ENCODE measurements at places on chromosomes 2 and 18.

- DNase-seq = no peak
These were observed 603.3 kb upstream of the POU3F3 start for GRCh38 chr2:104250635-104251034.

DNA sequence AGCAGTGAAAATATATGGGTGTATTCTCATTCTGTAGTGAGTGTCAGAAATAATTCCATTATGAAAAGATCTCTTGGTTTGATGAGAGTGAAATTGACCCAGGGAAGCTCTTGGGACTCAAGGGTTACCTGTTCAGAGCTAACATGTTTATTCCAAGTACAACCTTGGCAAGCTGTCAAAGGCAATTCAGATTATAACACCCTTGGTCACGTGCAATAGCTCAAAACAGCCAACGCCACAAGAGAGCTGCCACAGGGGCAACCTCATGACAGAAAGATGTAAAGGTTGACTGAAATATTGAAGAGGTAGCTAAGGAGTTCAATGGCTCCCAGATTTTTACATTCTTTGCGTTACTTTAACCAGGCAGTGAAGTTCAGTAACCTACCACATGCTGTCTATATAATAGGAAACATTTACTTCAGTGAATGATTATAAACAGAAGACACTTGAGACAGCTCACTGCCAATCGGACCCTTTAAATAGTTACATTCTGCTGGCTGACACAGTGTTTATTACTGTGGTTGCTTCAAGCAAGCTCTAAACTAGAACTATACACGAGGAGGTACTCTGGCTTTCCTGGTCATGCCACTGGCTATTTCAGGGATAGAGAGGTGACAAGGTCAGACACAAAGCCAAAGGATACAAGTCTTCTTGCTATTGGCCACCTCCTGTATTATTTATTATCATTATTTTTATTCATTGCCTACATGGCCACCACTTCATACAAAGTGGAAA is 187.3 kb downstream of the PID1 start:
- DNase-seq = no peak

- peak; percentile 89 for DNase-seq
These were observed 64.7 kb downstream of the LRRFIP1 start for GRCh38 chr2:237691908-237692600.

DNA sequence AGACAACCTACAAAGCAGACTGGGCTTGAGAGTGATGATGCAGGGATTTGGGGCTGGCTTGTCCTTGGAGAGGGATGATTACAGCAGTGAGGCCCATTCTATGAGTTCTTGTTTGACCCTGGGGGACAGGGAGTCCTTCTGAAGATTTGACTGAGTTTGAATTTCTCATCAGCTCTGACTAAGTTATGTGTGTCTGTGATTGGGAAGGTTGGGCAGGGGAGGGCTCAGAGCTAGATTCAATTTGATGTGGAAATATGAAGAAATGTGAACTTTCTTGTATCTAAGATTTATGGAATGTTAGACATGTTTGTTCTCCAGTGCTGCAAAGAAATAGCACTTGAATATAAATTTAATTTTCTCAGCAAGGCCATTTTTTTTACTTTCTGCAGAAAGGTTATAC is 19.9 kb upstream of the IL1R2 start:
- no peak for DNase-seq

DNA sequence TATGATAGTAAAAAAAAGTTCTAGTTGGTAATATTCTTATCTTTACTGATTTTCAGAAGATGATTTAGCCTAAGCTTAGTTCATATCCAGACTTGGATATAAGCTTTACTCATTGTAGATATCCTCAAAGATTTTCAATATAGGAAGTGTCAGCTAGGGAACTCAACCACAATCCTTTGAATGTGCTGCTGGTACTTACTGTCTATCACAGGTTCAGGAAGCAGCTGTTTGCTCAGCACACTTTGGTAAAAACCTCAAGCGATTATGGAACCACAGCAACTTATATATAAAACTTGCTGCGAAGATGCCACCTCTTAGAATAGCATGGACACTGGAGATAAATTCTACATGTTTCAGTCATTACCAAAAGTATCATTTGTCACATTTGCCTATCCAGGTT is 60.1 kb upstream of the TNFRSF11A start:
- no peak for DNase-seq

- no peak for DNase-seq
These were observed 173.8 kb upstream of the SALL3 start for GRCh38 chr18:78805840-78806239.

GRCh38 chr2:60855989-60856669 is 25.2 kb upstream of the REL start:
- DNase-seq = no peak

DNA sequence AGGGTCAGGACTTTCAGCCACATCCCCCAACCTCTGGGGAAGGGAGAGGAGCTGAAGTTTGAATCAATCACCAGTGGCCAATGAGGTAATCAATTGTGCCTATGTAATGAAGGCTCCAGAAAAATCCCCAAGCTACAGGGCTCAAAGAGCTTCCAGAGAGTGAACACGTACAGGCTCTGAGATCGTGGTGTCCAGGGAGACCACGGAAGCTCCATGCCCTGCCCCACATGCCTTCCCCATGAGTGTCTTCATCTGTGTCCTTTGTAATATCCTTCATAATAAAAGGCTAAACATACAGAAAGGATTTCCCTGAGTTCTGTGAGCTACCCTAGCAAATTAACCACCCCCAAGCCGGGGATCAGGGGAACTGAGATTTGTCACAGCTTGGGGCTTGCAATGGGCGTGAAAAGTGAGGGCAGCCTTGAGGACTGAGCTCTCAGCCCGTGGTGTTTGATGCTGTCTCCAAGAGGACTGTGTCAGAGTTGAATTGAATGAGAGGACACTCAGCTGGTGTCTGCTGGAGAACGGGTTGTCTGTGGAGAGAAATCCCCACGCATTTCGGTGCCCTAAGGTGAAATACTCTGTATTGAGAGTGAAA is 25.5 kb upstream of the TUBB6 start:
- no peak for DNase-seq

GRCh38 chr2:39145906-39146421 is 25.1 kb upstream of the SOS1 start:
- no peak for DNase-seq

- DNase-seq = no peak
These were observed 230.8 kb upstream of the LINC00305 start for GRCh38 chr18:64379662-64380061.

DNA sequence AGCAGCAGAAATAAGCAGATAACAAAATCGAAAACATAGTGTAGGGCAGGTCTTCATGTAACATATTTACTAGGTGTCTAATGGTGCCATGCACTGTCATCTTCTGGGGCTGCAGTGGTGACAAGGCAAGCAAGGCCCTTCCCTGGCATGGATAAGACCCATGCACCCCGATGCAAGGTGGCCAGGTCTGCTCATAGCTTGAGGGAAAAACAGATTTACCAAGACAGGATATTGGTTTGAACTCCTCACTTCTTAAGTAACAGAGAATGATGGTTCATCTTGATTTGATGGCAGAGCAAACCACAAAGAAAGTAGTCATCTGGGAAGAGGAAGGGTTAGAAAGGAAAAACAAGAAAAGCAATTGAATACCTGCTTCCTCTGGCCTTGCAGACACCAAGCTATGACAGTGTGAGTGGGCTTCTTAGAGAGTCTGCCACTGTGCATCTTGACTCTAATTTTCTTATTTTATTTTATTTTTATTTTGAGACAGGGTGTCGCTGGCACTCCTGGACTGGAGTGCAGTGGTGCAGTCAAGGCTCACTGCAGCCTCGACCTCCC is 35.8 kb upstream of the EML6 start:
- DNase-seq = no peak

DNA sequence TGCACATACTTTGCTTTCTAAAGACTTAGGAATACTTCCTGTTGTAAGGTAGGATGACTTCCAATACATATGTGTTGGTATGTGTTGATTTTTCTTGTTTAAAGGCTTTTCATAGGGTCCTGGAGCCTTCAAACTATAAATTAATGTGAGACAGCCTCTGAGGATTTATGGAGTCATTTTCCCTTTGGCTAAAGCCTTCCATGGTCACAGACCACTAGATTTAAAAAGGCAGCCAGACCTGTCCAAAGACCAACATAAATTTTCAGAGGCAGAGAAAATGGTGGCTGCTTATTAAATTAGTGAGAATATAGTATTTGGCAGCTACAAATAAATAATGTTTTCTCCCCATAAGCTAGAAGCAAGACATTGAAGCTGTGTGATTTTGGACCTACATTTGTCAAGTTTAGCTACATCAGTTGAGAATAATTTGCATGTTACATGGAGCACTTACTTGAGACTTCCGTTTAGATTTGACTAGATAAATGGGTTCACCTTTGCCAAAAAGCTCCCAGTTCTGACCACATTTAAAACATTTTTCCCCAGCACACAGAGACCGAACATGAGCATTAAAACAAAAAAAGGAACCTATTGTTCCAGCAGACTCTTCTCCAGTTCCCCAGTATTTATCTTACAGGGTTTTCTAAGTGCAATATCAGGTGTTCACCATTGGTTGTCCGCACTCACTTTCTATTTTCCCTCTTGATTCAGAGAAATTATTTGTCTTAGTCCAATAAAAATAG is 402.9 kb downstream of the PARD3B start:
- DNase-seq = no peak

GRCh38 chr18:63140997-63141777 is 178.4 kb downstream of the BCL2 start:
- no peak for DNase-seq

DNA sequence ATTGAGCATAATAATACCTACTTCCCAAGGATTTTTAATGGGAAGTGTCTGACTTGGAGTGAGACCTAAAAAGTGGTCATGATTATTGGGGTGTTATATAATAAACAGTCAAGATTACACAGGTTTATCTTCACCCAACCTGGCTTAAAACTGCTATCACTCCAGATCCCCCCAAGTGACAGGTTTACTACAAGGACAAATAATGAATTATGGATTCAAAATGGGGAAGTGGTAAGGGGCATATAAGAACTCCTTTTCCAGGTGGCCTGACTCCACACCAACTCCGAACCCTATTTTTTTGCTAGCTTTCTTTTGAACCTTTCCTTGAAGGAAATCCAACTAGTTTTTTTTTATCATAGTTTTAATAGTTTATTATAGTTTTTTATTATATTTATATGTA is 663.0 kb upstream of the FANCL start:
- DNase-seq = no peak

DNA sequence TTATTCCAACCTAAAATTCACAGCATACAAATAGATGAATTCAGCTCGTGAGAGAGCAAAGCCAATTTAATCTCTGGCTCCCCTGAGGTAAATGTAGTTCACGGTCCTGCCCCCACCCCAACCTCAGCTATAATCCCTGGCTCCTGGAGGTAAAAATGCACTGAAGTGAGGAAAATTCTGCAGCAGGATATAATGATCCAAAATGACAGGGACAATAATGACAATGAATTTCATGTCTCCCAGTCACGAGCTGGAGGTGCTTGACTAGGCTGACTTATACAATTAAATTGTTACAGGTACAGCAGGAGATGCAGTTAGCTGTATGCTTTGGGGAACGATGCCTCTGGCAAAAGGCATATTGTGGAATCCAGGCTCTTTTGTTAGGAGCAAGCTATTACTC is 82.0 kb downstream of the GPD2 start:
- no peak for DNase-seq

DNA sequence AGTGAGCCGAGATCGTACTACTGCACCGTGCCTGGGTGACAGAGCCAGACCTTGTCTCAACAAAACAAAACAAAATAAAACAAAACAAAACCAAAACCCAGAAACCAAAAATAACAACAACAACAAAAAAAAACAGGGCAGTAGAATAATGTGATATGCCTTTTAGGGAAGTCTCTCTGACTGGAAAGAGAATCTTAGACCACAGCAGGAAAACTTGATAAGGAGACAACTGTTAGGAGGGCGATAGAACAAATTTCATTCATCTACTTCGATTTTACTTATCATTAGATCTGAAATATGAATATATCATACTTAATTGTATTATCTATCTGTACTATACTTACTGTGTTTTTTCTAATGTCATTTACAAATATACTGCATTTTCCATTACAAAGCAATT is 109.0 kb upstream of the CNTNAP5 start:
- no peak for DNase-seq

DNA sequence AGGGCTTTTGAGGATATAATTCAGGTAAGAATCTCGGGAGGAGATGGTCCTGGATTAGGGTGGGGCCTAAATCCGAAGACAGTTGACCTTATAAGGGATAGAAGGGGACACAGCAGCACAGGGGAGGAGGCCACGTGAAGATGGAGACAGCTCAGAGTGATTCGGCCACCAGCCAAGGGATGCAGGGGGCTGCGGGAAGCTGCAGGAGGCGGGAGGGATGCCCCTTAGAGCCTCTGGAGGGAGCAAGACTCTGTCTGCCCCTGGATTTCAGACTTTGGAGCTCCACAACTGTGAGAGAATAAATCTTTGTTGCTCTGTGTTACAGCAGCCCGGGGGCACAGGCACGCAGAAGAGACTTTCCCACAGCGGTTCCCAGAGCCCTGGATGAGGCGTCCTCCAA is 143.7 kb downstream of the ASB1 start:
- no peak for DNase-seq

- DNase-seq = no peak
These were observed 88.8 kb downstream of the STK39 start for GRCh38 chr2:168158586-168158985.

- DNase-seq = no peak
These were observed 9.0 kb downstream of the OBSL1 start for GRCh38 chr2:219562049-219563020.

DNA sequence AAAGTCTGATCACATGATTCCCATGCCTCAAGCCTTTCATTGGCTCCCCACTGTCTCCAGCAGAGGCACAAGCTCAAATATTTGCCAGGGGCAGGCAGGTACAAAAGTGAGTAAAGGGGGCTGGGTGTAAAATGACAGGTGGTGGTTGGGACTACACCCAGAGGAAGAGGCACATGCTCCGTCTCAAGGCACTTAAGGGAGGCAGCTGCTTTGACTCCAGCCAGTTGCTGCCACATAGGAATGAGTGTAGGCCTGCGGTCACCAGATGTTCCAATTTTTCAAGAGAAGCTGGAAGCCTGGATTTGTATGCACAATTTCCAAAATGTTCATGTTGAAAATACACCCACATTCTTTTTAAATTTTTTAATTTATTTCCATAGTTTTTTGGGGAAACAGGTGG is 164.4 kb downstream of the UPP2 start:
- DNase-seq = no peak

- no peak for DNase-seq
These were observed 91.7 kb downstream of the GCA start for GRCh38 chr2:162435676-162436075.

DNA sequence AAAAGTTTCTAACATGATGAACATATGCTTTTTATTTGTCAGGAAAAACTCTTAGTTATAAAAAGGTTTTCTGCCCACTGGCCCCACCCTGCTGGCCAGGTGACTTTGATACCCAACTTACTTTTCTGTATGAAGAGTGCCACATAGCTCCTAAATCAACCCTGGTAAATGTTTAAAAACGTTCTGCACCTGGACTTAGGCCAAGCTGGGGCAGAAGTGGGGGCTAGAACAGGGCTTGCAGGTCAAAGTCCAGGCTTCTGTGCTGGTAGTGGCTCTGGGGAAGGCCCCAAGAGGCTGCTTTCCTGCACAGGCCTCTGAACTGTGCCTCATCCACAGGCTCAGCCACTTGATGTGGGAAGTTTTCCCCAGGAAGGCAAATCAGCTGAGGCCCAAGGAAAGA is 171.7 kb downstream of the ANKRD30B start:
- no peak for DNase-seq
